Stimulated activated naive B cell treated with anti-CD40 and anti-IgM and Interleukin-4, amounts not matched to agents 10 μg/mL and 1 μg/mL and 100 μg/mL, for 72 hours (primary cell): ENCODE measurements at places on chromosomes 6 and 20.

GRCh38 chr6:97195117-97195516 lies 87.9 kb downstream of the MMS22L start:
- no peak for DNase-seq

DNA sequence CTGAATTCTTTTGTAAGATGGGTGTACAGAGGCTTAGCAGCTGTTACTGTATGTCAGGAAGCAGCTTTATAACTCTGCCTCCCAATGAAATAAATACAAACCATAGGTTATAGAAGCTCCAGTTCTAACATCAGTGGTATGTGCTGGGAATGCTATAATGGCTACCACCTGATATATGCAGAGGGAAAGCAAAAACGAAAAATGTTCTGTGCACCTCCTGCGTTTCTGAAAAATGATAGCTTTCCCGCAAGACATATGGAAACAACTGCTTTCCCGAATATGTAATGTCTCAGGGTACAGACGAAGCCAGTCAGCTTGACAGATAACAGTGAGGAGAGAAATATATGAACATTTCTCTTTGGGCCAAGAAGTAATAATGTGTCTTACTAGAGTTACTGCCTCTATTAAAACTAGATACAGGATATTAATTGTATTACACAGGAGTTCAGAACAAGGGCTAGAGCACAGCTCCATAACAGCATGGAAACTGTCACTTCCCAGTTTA lies 517.0 kb upstream of the NRSN1 start:
- DNase-seq, result no peak

- no peak for DNase-seq
These were observed 1.5 kb downstream of the MAFB start for GRCh38 chr20:40687384-40688128.

DNA sequence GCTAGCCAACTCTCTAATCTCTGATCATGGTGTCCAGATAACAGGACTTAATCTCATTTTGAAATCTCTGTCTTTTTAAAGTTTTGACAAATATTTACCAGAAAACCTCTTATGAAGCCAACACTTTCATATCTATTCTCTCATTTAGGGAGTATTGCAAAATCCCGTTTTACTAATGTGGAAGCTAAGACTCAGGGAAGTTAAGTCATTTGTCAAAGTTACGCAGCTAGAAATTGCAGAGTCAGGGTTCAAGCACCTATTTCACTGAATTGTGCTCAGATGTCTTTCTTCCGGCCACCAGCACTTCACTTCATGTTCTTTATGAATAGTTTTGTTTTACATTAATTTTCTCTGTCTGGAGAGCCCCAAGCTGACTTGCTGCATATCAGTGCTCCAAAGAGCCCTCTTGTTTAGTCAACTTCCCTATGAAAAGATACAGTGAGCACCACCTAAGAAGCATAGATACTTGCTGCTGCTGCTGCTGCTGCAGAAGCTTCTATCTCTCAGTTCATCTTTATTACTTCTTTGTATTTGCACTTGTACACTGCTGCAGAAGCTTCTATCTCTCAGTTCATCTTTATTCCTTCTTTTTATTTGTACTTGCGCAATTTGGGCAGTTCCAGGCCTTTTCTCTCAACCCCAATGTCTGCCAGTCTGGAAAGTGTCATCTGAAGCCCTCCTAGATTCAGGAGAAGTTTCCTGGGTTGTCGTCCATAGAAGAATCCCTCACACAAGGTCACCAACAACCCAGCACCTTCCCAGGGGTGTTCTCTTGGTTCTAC lies 329.7 kb downstream of the MAFB start:
- no peak for DNase-seq

DNA sequence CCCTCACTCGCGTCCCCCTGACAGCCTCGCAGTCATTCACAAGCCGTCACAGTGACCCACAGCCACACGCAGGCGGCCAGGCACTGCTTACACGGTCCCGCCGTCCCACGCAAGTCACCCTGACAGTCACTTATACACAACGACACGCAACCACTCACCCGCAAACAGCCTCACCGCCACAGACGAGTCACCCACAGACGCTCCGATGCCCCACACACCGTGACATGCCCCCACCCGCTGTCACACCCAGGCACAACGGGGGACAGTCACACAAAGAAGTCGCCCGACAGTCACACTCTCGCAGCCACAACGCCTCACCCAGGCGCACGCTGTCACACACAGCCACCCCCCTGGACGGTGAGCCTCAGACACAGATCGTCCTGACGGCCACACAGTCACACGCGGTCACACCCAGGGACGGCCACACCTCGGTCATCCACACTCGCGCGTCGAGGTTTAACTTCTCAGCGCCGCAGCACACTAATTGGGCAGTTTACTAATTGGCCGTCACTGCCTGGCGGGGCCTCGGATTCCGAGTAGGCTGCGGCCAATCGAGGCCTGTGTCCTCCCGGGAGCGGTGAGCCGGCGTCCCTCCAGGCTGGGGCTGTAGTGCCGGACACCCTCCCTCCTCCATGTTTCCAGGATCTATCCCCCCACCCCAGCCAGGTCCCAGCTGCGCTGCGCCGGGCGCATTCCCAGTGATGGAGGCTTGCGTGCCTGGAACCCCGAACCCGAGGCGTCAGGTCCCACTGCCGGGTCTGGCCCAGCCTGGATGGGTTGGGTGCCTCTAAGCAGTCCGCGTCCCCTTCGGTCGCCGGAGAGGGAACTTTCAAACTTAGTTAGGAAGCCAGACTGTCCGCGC lies 790 bp downstream of the TOX2 start:
- peak; percentile 11 for DNase-seq

DNA sequence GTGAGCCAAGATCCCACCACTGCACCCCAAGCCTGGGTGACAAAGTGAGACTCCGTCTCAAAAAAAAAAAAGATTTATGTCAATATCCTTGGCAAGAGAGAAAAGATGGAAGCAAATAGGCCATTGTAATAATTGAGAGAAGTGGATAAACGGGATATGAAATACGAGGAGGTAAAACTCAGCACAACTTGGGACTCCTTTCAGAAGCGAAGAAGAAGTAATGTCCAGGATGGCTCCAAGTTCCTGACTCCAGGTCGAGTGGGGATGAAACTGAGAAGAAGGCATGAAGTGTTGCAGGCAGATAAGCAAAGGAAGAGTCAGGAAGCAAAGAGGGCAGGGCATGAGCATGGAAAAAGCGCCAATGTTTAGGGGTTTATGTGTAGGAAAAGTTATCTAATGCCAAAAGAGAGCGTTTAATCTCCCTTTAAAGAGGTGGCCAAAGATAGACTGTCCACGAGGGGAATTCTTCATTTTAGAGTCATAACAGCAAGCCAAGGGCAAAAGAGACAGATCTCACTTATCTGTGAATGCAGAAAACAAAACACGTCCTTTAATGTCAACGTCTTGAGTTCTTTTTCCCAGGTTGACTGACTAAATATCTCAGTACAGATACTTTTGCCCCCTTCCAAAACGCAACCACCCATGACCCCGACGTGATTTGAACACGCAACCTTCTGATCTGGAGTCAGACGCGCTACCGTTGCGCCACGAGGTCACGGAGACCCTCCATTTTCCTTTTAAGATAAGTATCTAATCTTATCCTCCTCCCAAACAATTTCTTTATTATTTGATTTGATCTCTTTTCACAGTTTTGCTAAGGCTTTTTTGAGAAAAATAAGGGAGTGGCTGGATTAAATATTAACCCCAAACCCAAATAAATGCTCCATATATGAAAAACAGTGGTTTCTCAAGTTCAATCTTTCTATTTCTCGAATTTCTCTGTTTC lies 46.3 kb upstream of the BTN3A2 start:
- DNase-seq, result no peak

- DNase-seq, result no peak
These were observed 21.4 kb upstream of the AKIRIN2 start for GRCh38 chr6:87723170-87724078.

- no peak for DNase-seq
These were observed 67.6 kb upstream of the BTBD3 start for GRCh38 chr20:11849976-11850670.

GRCh38 chr6:149451376-149452036 lies 33.3 kb downstream of the ZC3H12D start:
- DNase-seq, result no peak

GRCh38 chr6:10449751-10450150 lies 34.9 kb upstream of the TFAP2A start:
- DNase-seq, result no peak

DNA sequence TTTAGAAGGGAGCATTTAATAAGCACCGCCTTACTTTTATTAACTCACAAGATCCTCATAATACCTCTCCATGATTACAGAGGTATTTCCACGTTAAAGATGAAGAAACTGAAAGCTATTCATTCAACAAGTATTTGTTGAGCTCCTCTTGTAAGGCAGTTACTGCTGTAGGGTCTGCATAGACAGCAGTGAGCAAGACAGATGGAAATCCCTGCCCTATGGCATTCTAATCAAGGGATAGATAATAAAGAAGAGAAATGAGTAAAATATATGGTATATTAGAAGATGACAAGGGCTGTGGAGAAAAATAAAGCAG lies 77.8 kb upstream of the CTNNBL1 start:
- DNase-seq, result no peak

GRCh38 chr20:15512916-15513315 lies 1060.3 kb downstream of the KIF16B start:
- no peak for DNase-seq

- no peak for DNase-seq
These were observed 8.0 kb downstream of the EIF2S2 start for GRCh38 chr20:34104059-34104458.

GRCh38 chr6:37077191-37077904 lies 71.9 kb downstream of the FGD2 start:
- no peak for DNase-seq

DNA sequence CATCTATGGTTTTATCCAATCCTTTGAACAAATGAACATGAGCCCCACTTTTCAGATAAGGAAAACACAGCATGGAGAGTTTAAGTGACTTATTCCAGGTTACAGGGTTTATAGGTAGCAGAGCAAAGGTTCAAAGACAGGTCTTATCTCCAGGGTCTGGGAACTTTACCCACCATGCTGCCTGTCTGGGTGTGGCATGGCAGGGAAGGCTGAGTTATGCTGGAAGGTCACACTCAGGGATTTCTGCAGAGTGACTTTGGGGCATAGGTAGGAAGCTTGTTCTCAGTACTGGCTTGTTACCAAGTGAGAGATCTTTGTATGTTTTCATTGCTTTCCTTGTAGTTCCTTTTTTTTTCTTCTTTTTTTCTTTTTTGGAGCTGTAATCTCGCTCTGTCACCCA lies 1.8 kb downstream of the ZNF831 start:
- no peak for DNase-seq
